Lung microvascular endothelial cell (primary cell): ENCODE measurements at places on chromosomes 7 and 10.
A peak's percentile ranks its signal among the peaks of the same experiment; 100 is the strongest.

DNA sequence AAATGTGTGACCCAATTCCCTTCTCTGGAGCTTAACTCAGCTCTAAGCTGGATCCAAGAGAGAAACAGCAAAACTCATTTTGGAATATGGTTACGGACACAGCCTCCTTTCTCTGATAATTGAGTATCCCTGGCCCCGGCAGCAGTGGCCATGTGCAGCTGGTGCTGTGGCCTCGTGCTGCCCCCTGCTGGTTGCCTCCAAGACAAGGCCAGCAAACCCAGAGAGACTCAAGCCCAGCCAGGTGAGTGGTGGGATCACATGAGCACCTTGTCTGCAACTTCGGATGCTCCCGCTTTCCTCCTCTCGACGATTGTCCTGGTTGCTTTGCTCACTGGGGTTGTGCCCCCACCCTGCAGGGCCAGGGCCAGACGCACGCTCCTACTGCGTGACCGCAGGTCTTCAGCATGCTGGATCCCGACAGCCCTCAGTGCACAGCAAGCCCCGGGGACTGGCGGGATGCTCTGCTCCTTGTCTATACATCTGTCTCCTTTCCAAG lies 19.4 kb downstream of the SFTPD start:
- peak; percentile 88 for DNase-seq

- DNase-seq: no peak
Observed at GRCh38 chr10:132684164-132684891, 101.6 kb downstream of the NKX6-2 start.

DNA sequence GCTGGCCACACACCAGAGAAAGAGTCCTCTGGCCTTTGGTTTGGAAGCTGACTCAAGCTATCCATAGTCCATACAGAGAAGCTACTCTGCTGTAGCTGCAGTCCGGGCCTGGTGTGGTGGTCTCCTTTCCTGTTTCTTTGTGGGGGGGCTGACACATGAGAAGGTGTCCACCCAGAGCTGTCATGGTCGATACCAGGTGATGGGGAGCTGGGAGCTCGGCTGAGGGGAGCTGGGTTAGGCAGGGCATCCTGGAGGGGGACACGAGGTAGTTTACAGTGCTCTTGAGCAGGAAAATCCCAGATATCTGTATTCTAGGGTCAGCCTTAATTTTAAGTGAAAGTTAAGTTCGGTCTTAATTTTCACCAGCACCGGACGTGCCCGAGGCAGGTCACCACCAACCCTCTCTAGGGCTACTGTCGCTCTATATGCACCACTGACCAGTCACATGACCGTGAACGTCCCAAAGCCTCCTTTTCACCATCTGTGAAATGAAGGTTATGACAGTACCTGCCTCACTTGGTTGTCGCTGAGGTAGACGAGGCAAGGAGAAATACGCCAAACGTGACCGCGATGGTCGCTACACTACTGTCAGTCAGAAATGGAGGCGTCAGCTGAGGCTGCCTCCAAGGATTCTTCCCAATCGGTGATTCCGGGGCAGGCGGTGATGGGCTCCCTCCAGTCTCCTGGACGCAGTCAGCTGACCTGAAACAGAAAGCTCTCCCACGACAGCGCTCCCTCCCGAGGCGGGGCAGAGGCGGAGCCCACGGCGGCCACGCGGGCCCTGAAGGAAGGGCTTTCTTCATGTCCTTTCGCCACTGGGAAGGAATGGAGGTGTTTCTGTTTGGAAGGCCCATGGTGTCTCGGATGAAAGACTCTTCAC lies 69.4 kb upstream of the SHH start:
- no peak for DNase-seq

DNA sequence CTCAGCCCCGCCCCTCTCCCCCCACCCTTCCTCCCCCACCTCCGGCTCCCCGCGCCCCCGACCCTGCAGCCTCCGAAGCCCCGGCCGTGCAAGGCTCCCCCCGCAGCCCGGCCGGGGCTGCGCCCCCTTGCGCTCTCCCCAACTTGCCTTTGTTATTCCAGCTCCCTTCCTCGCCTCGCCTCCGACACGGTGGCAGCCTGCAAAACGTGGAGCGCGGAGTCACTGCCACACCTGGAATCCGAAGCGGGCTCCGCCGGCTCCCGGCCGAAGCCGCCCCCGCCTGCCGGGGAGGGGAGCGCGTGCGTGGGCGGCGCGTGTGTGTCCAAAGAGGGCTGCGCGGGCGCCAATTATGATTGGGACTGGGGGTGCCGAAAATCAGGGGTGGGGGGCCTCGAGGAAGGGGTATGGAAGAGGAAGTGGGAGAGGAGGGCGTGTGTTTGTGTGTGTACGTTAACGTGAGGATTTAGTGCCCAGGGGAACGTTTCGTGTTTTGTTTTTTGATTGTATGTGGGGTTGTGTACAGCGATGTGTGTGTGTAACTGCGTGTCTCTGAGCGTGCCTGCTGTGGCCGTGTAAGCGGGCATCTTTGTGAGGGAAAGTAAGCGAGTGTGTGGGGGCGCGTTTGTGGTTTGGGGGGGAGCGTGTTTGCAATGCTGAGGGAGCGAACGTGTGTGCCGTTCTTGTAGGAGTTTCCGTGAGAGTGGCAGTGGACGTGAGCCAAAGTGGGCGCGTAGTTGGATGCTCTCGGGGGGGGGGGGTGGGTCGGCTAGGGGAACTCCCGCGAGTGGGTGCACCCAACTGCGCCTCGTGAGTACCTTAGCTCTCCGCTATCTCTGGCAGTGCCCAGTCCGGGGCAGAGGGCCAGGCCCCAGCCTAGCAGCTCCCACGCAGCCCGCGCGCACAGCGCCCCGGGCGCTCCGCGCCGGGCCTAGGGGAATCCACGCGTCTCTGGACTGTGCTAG lies 1.2 kb upstream of the ZMIZ1 start:
- peak; percentile 94 for DNase-seq

GRCh38 chr10:131724169-131724545 lies 176.7 kb upstream of the PPP2R2D start:
- DNase-seq: no peak
